GM23338 (cell line): ENCODE measurements at places on chromosomes 12 and 14. TPM values are rescaled to one million over a fixed set of nuclear protein-coding genes. Genes with fewer than 3 reads are reported as not detected.

KIF21A gene
- 25.6 and 32.0 TPM in 2 replicates for polyA plus RNA-seq

LRRC43 gene
- polyA plus RNA-seq, result 0.45 TPM in 1 of 2 replicates, not detected in the other

LRCOL1 gene
- polyA plus RNA-seq, result not detected in 2 replicates

CCDC198 gene
- polyA plus RNA-seq, result not detected in 2 replicates

- no peak for DNase-seq
Measured at GRCh38 chr14:102344485-102344884, 18.2 kb downstream of the CINP start.

- no peak for DNase-seq
Measured at GRCh38 chr12:104486943-104487819, 30.4 kb downstream of the CHST11 start.

DNA sequence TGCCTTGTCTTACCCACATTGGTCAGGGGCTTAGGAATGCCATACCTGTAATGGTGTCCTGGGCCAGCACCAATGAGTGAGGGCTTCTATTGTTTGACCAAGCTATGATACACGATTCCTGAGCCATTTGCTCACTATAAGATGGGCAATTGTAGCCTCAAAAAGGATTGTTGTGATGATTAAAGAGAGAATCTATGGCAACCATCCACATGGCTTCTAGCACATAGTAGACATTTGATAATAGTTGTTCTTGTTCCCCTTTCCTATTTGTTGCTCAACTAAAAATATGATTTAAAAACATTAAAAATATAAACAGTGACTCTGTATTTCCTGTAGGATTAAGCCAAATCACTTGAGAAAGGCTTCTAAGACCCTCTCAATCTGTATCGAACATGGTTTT, 366.1 kb downstream of the PCNX1 start:
- DNase-seq, result no peak

DNA sequence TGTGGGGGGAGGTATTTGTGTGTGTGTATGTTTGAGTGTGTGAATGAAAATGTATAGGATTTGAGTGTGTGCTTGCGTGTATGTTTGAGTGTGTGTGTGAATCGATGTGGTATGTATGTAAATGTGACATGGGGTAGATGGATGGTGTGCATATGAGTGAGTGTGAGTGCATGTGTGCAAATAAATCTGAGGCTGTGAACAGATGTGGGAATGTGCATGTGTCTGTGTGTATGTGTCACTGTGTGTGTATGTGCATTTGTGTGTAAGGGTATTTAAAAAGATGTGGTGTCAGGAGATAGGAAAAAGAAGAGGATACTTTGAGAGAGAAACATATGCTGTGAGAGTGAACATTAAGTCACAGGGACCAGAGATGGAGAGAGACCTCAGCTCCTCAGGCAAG, 539.6 kb downstream of the MED13L start:
- DNase-seq, result no peak

DNA sequence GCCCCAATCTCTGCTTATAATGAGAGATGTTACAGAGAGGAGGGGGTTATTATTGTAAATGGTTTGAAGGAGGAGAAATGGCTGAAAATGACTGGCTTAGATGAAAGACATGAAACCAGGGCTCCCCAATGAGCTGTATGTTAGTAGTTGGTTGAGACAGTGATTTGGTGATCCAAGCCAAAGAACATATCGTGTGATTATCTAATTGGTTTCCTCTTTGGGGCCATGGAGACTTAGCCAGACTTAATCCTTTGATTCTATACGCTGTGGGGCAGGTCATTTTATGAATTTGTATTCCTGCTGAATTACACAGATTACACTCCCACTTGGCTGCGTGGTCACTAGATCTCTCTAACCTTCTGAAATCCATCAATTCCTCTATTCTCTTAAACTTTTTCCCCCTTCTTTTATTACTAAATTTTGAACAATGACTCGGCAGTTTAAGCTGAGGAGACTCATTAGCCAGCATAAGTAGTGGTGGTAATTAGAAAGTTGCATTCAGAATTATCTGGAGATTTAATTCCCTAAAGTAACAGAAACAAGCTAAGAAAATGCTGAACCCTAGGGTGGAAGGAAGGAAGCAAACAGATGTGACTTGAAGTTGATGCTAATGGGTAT, 5.3 kb downstream of the TTC8 start:
- no peak for DNase-seq

- no peak for DNase-seq
Measured at GRCh38 chr12:128905003-128905544, 51.8 kb downstream of the GLT1D1 start.
